ENCODE measurements at places on chromosomes 6 and 20. TPM values are rescaled to one million over a fixed set of nuclear protein-coding genes. Genes with fewer than 3 reads are reported as not detected.

C20orf96 gene
- 16.1 TPM for total RNA-seq

TCF15 gene
- 0.68 TPM for total RNA-seq

- DNase-seq: no peak
Observed at GRCh38 chr6:147667082-147667481, 158.6 kb downstream of the SAMD5 start.

DNA sequence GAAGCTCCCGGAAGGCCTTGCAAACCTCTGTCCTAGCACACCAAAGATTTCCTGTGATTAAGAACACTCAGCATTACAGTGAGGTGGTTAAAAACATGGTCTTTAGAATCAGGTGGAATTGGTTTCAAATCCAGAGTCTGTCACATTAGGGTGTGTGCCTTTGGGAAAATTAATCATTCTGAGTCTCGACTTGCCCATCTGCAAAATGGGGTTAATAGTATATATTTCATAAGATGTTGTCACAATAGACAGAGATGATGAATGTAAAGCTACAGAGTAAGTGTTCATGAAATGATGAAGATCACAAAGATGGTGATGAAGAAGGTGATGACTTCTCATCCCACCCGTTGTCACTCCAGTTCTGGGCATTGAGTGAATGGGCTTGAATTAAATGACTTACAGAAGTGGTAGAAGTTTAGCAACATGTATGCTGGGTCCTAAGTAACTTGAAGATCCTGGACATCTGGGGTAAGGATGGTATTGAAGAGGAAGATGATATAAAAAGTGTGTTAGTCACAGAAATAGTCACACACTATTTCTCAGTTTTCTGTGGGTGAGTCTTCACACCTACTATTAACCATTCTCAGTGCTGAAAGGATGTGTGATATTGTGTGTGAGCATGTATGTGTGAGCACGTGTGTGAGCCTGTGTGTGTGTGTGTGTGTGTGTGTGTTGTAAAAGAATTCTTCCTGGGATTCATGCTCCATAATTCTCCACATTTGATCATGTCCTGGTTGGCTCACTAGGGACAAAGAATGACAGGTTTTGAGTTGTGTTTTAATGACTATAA lies 28.0 kb upstream of the NEDD9 start:
- no peak for DNase-seq

DNA sequence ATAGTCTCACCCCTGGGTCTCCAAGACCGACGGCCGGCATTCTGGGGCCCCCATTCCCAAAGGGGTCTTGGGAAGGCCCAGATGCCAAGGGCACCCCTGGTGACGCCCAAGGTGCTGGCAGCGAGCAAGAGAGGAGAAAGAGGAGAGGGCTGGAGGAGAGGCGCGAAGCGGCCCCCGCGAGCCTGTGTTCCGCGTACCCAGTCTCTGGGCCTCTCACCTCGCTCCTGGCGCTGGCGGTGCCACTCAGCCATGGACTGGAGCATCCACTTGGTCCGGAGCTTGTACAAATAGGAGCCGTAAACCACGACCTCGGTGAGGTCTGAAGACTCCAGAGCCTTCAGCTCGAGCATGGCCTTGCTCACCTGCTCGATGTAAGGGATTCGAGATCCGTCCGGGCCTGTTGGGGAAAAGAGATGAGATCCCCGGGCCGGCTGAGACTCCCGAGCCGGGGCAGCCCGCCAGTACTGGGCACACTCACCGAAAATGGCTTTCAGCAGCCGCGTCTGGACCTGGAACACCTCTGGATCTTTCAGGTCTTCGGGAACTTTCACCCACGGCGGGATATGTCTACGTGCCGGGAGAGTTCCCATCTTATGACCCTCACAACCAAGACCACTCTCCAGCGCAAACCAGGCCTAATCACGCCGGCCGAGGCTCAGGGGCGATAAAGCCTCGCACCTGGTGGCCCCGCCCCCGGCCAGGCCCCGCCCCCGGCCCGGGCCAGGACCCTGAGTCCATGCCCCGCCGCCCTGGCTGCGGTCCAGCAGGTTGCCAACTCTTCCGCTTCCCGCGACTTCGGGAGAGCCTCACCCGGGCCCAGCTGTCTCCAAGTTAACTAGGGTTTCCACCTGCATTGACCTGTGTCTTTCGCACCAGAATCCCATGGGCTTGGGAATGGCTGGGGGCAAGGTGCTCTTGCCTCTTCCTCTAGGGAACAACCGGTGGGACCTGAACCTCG lies at the start of gene DPPA5:
DPPA5 (minus strand) TSS at position 641 of the 958 bp plus-strand sequence; CDS start at position 590, 51 bp downstream.
- no peak for DNase-seq

DNA sequence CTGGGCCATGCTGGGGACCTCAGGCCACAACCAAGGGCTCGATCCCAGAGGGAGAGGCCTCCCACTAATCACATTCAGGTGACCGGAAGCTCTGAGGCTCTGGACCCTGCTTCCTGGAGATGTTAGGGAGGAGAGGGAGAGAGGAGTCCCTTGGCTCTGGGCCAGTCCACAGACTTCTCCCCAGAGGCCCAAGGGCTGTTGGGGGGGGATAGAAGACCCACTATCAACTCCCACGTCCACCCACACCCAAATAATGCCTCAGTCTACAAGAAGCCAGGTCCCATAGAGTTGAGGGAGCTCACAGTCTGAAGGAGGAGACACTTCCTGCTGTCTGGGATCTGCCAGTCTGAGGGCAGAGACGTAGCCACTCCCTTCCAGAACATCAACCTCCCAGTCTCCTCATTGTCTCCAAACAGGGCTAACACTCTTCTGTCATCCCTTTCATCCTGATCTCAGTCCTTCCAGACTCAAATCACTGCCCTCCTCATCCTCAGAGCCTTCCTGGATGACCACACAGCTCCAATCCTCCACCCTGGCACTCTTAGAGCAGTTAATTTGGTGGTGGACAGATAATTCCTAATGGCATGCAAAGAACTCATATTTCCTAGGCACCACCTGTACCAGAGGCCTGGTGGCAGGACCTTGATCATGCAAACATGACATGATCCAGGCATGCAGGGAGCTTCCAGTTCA lies 69.9 kb downstream of the MRPL14 start:
- DNase-seq: no peak

- no peak for DNase-seq
Observed at GRCh38 chr6:135936606-135937005, 85.1 kb downstream of the PDE7B start.

DNA sequence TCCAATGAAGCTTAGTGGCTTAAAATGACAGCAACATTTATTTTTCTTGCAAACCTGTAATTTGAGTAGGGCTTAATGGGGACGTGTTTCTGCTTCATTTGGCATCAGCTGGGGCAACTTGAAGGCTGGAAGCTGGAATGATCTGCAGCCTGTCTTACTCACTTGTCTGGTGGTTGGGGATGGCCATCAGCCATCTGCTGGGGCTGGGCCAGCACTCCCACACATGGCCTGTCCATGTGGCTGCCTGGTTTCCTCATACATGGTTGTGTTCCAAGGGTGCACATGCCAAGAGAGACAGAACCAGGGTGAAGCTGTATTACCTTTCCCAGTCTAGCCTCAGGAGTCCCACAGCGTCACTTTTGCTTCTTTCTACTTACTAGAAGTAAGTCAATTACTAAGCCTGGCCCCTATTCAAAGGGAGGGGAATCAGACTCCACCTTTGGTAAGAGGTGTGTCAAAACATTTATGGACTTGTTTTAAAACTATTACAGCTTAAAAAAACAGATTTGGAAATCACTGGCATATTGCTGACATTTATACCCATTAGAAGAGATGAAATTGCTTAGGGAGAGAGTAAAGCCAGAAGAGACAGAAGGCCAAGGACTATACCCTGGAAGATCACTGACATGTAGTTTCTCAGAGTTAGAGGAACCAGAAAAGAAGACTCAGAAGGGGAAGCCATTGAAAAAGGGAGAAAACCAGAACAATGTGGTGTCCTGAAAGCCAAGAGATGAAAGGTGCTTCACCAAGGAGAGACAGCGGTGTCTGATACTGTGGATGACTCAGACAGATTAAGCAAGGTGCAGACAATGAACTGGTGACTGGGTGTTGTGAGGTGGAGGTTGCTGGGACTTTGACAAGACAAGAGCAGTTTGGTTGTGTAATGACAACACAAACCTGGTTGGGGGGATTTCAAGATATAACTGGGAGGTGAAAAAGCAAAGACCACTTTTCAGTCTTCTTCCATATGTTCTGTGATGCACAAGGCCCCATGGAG lies 345.2 kb downstream of the GJA1 start:
- DNase-seq: peak; percentile 83

GRCh38 chr6:37588735-37589108 lies 89.0 kb upstream of the CCDC167 start:
- no peak for DNase-seq

ADGRG6 gene
- 18.0 TPM for total RNA-seq

AGER gene
- 3.8 TPM for total RNA-seq

GRCh38 chr6:138372711-138373463 lies 4.8 kb upstream of the SMIM28 start:
- DNase-seq: no peak

ZSCAN23 gene
- 5.7 TPM for total RNA-seq

- no peak for DNase-seq
Observed at GRCh38 chr20:17959257-17959627, 9.4 kb downstream of the SNX5 start.

DNA sequence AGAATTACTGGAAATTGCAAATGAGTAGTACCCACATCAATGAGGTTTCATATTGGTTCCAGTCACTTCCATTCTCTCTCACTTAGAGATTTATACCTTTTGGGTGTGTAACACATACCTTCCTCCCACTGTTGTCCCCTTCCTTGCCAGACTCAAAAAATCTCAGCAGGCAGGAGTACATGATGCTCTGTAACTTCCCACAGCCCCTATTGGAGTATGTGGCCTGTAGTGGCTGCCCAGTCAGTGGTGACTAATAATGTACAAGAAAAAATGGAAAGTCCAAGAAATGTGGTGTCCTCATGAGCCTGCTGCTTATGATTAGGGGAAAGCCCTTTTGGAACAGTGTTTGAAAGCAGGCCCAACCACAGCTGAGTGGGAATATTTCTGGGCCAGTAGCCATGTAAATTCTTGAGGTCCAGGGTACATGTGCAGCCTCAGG lies 312.0 kb downstream of the ZFAND3 start:
- DNase-seq: no peak

ALDH8A1 gene
- total RNA-seq: 7.6 TPM

Data from prostate gland (tissue), 2 donors.